ENCODE measurements at places on chromosomes 16 and 17.

DNA sequence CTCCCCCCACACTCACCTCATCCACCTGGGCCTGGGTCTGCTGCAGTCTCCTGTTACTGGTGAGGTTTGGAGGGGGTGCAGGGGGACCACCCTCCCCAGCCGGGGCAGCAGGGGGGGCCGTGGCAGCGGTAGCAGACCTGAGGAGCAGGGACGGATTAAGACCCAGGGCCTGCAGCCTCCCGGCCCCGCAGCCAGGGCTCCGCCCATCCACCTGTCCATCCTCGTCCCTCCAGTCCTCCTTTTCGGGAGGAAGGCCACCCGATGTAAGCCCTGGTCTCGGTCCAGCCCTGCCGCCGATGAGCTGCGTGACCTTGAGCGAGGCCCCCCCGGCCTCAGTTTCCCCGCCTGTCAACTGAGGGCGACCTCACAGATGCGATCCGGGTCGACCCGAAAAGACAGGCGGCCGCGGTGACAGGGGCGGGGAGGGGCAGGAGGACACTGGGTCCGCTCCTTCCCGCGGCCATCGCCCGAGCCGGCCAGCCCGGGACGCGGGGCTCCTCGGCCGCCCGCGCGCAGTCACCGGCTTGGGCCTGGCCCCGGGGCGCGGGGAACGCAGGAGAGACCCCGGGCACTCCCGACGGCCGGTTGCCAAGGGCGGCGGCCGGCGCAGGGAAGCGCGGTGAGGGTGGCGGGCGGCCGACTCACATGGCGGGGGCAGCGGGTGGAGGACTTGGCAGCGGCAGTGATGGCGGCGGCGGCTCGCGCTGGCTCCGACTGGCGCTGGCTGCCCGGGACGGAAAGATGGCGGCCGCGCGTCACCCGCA, at the start of gene VAMP2:
TSS of gene VAMP2 (minus strand) at position 716 of the 764 bp plus-strand sequence. CDS start at position 647, 69 bp downstream.
- peak; percentile 91 for DNase-seq

GRCh38 chr16:48340054-48340453, 45.2 kb downstream of the SIAH1 start:
- no peak for DNase-seq

DNA sequence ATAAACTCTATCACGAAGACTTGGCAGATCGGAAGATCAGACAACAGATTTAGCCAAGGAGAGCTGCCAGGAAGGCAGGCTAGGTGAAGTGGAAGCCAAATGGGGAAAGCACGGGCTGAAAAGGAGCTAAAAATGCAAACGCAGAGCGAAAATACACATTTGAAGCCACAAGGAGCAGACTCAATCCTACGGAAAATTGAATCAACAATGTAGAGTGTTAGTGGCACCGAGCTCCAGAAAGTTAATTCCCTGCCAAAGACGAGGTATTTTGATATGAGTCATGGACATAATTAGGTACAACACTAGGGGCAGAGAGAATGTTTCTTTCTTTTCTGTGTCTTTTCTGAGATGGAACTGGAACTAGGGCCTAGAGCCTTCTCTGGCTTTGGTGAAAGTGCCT, 20.7 kb downstream of the GSG1L start:
- DNase-seq, result no peak

DNA sequence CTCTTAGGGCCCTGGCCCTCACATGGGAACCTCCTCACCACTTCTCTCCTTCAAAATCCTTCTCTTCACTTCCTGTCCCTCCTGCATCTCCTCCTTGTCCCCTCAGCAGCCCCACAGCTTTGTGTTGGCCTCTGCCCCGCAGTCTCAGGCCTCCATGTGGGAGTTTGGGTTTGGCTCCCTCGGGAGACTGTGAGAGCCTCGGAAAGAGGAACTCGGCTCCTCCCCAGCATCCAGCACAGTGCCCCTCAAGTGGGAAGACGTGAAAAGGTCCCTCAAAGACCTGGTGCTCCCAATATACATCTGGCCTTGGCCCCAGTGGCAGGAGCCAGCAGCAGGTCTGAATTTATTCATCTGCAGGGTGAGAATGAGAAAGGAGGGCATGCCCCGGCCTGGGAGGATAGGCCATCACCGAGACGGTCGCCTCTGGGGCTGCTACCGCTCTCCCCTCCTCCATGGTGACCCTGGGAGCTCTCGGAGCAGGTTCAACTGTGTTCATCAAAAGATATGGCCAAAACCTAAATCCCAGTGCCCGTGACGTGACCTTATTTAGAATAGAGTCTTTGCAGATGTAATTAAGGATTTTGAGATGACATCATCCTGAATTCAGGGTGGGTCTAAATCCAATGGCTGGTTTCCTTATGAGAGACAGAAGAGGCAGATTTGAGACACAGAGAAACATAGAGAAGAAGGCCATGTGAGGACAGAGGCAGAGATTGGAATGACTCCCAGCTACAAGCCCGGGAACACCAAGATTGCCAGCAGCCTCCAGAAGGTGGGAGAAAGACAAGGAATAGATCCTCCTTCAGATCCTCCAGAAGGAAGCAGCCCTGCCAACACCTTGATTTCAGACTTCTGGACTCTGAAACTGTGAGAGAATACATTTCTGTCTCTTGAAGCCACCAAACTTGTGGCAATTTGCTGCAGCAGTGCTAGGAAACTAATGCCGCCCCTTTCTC, 135.1 kb downstream of the MRM1 start:
- no peak for DNase-seq

DNA sequence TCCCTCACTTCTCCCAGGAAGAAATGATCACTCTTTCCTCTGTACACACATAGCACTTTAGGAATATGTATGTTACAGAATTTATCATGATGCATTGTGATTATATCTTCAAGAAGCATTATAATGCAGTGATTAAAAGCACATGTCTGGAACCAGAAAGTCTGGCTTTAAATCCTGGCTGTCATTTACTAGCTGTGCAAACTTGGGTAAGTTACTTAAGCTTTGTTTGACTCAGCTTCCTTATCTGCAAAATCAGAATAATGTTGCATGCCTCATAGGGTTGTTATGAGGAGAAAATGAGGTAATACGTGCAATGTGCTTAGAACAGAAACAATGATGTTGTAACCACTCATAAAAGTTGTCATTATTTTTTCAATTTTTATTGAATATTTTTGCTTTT, 156.3 kb upstream of the ZKSCAN2 start:
- DNase-seq, result no peak

GRCh38 chr17:55282741-55283140, 18.0 kb downstream of the HLF start:
- no peak for DNase-seq

GRCh38 chr17:45184144-45184543, 22.5 kb downstream of the HEXIM2 start:
- DNase-seq, result no peak

GRCh38 chr16:66383551-66383950, 17.1 kb downstream of the CDH5 start:
- DNase-seq, result peak; percentile 39

DNA sequence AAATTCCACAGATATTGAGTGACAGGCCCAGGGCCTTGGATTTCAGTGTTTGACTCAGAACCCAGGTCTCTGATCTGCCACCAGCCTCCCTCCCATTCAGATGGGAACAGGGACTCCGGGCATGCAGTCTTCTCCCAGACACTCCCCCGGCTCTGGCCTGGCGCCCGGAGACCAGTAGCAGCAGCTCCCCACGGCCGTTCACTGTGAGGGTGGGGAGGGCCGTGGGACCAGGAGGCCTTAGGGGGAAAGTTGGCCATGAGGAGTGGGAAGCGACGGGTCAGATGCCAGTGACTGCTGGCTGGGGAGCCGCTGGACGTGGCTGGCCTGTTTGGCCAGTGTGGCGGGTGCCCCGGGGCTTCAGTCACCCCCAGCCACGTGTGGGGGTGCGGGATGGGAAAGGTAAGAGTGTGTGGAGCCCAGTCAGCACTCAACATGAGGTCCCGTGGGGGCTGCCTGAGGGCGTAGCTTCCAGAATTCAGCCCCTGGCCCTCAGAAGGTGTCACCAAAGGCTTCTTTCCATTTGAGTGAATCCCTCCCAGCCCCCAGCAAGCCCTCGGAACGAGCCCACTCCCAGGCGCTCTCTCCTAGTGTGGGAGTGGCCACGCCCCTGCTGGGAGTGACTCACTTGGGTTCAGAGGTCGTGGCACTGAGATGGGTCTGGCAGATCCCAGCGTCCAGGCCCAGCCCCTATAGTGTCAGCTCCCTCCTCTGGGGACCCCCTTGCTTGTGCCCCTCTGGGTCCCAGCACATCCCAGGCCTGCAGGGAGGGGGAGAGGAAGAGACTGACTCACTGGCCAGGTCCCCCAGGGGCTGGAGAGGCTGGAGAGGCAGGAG, 309.4 kb downstream of the SEC14L1 start:
- DNase-seq, result peak; percentile 64

DNA sequence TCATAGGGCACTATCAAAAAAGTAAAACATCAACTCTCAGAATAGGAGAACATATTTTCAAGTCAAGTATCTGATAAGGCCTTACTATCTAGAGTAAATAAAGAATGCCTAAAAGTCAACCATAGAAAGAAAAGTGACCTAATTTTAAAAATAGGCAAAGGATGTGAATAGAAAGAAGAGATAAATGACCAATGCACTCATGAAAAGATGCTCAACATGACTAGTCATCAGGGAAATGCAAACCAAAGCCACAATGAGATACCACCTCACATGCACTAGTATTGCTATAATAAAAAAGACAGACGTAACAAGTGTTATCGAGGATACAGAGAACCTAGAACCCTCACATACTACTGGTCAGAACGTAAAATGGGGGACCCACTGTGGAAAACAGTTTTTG, 90.8 kb downstream of the DYNLRB2 start:
- DNase-seq, result no peak

- no peak for DNase-seq
Measured at GRCh38 chr17:30477774-30478115, 537 bp downstream of the GOSR1 start.

GRCh38 chr17:80970044-80970761, 21.4 kb upstream of the CHMP6 start:
- no peak for DNase-seq

DNA sequence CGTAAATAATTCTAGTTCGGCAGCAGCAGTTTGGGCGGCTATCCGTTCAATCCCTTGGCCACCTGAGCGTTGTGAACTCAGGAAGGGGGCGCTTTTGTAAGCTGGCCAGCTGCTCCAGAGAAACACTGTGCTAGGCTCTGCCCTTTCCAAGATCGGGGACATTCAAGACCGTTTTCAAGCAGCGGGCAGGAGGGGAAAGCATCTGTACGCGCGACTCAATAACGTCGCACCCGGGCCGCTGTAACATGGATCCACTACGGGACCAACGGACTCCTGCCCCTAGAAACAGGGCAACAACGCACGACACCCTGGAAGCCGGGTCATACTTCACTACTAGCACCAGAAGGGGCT, 463 bp downstream of the TOP2A start:
- DNase-seq, result no peak

DNA sequence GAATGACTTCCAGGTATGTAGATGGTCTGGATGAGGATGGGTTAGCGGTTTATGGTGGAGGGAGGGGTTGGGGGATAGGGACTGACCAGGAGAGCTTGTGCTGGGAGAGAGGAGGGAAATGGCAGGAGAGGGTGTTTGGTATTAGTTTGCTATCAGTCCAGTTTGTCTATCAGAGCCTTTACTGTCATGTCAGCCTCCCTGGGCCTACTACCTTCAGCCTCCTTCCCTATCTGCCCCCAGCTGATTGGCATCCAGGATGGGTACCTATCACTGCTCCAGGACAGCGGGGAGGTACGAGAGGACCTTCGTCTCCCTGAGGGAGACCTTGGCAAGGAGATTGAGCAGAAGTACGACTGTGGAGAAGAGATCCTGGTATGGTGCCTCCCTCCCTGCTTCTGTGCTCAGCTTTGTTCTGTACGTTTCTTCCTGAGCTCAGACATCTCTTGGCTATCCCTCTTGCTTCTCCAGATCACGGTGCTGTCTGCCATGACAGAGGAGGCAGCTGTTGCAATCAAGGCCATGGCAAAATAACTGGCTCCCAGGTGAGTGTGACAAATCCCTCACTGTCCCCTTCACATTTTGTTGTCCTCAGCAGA, 3.8 kb downstream of the EIF5A start:
- DNase-seq, result no peak

GRCh38 chr17:8118769-8119580, 661 bp upstream of the ALOXE3 start:
- DNase-seq, result peak; percentile 88

DNA sequence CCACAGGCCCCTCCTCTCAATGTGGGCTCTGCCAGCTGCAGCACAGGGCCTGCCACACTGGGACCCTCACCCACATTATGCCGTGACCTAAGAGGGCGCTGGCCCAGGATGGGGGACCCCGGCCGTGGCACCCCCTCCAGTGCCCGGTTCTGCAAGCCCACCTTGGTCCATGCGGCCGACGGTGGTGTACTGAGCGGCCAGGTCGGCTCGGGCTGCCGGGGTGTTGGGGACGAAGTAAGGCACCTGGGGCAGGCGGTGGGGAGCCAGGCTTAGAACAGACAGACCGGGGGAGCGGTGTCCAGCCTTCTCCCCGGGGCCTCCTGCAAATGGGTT, 6.5 kb downstream of the SGSH start:
- no peak for DNase-seq

GRCh38 chr17:66423056-66423955, 120.9 kb downstream of the PRKCA start:
- no peak for DNase-seq

- no peak for DNase-seq
Measured at GRCh38 chr16:86142801-86143236, 243.9 kb downstream of the IRF8 start.

DNA sequence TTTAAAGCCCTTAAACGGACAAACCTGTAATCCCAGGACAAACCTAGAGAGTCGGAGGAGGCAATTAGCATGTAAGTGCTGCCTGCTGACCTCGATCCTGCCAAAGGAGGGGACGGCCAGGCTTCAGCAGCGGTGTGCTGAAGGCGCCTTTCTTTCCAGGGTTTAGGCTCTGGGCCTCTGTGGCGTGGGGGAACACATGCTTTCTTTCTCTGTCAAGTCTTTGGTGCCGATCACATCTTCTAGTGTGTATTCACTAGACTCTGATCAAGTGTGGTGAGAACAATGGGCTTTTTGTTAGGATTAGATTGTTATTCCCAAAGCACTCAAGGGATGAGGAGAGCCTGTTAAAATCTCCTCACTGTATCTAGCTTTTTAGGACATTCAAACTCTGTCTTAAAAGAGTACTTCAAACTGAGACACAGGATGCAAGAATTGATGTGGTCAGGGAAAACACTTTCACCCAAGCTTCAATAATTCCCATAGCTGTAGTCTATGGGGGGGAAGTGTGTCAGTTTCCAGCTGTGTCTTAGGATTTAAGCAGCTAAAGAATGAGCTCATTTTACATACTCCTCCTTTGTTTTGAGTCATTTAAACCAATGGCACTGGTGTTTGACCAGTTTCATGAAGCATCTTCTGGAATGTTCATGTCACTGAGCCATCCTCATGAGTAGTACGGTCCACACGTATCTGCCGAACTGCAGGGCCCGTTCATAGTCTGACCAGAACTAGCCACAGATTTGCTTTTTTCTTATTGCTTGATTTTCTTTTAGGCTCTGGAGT, 51.2 kb downstream of the RPA1 start:
- DNase-seq, result no peak

DNA sequence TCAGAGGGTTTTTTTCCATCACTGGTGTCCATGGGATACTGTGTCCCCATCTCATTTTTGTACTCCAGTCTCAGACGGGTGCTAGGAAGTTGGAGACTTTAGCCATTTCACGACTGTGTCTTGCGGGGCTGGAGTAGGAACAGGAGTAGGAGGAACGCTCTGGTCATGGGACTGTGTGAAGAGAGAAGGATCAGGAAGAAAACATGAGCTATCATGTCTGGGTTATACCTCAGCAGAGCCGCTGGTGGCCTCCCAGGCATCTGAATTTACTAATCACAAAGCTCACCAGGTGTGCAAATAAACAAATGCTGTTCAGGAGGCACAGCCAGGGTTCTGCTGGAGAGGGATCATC, 225.4 kb downstream of the SEC14L1 start:
- DNase-seq, result no peak
